ENCODE measurements at places on chromosomes 3 and 15. TPM values are rescaled to one million over a fixed set of nuclear protein-coding genes. Genes with fewer than 3 reads are reported as not detected.

DNA sequence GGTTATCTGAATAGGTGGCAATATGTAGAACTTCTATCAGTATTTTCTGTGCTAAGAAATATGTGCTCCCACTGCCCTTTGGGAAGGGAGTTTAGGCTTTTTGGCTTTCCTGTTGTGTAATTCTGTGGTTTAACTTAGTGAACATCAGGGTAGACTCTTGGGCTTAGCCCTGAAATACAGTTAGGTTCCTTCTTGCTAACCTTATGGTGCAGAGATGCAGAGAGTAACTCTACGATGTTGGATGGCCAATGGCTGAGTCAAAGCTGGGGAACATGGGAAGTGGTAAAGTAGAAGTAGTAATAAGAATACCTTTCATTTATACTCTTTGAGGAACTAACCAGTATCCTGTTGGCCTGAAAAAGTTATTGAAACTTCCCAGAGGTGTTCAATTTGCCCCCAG, 80.8 kb upstream of the IL12A start:
- DNase-seq, result no peak

DNA sequence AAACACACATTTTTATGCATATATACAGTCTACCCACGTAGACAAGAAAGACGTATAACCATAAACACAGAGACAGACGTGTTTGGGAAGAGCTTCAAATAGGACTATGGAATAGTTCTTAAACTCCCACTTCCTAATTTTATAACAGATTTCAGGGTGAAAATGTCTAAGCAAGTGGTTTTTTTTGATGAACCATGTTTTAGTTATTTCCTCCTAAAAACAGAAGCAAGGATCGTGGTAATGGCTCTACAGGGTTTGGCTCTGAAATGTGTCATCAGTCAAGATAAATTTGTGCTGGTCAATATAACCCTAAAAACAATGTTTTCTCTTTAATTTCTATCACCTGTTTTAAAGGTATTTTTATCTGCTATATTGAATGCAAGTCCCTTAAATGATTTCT, 58.2 kb downstream of the FMN1 start:
- DNase-seq, result no peak

The GOLGA6L10 gene
- total RNA-seq, result 1.0 TPM

The SRGAP3 gene
- 5.3 TPM for total RNA-seq

The DPPA4 gene
- total RNA-seq, result not detected

Data from omental fat pad (tissue), 4 donors.